ENCODE measurements at places on chromosomes 5 and 9.

- DNase-seq = no peak
Measured at GRCh38 chr9:95192631-95193030, 124.9 kb downstream of the FANCC start.

DNA sequence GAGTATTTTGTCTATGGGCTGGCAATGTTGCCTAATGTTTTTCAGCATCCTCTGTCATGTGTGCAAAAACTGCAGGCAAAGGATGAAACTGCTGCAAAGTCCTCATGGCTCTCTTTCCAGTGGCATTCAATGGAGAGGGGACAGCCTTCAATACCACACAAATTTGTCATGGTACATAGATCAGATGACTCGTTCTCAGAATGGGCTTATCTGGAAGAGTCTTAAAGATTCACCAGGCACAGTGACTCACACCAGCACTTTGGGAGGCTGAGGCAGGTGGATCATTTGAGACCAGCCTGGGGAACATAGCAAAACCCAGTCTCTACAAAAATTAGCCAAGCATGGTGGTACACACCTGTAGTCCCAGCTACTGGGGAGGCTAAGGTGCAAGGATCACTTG is 5.3 kb downstream of the CDKN2AIPNL start:
- no peak for DNase-seq

DNA sequence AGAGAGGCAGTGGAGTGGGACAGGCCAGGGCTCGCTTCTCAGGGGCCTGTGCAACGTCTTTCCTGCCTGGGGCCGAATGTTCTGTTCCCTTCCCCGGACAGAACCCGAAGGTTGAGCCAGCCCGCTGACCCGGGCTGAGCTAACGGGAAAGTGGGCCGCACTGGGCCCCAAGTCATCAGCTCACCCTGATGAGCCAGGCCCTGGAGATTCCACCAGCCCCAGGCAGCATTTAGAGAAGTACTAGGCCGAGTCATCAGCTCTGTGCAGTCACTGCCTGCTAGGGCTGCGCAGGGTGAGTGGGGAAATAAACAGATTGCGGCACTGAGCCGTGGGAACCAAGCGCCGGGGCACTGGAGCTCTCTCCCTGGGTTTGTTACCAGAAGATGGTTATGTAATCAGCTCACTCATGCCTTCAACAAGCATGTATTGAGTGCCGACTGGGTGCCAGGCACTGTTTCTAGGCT is 29.1 kb upstream of the DUSP1 start:
- DNase-seq = peak; percentile 72

GRCh38 chr9:125568621-125569020 is 138.4 kb downstream of the MAPKAP1 start:
- DNase-seq = peak; percentile 31

DNA sequence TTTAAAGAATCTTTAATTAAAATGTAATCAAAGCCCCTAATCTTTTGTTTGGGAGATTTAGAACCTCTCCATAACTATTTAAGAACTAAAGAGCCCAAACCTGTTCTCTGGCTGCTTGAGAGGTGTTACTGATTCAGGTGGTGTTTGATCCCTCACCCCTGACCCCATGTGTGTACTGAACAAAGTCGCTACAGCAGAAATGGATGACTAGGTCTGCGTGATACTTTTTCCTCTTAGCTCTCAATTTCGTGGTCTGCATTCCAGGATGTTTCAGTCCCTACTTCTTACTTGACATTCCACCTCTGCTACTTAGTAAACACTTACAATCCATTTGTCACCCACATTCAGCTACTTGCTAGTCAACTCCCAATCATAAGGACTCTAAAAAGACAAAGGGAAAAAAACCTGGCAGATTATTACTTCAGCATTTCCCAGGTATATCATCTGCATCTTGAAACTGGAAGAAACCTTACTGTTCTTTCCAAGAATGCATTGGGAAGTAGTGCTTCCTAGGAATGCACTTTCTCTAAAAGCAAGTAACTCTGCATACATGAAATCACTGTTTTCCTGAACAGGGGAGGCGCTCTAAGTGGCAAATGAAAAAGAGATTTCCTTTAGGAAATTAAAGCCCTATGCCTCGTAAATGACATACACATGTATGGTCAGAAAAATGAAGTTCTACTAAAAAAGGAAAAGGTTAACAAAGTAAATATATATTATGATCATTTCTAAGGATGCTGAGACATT is 1091.6 kb downstream of the PTPRD start:
- DNase-seq = no peak

DNA sequence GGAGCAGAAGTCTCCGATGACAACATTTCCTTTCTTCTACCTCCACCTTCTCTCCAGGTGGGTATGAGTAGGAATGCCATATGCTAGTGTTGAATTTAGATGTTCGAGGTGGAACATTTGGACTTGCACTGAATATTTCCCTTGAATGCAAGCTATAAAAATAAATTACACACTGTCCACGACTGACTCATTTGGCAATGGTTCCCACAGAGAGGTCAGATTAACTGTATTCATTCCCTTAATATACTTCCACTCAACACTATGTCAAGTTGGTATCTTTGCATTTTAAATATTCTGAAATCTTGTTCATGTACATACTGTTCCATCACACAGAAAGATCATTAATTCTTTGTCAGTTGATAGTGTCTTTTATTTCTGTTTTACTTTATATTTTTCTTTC is 222.6 kb upstream of the PIK3R1 start:
- DNase-seq = no peak

DNA sequence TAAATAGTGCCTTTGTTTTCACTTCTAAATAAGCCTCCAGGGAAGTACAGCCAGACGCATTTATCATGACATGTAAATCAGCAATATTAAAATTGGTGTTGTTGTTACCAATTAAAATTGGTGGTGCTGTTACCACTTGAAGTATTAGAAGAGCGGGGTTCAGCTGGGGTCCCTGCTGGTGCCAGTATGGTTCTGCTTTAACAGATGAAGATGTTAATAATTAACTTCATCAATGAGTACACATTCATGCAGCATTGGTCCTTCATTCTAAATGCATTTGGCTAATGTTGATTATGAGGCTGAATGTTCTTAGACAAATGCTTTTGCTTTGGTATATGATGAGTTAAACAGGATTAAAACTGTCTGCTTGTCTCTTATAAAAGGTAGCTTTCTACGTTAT is 67.6 kb upstream of the TMC1 start:
- no peak for DNase-seq

- DNase-seq = no peak
Measured at GRCh38 chr9:73446306-73446705, 294.6 kb downstream of the ANXA1 start.

GRCh38 chr9:76107482-76107881 is 217.0 kb downstream of the PCSK5 start:
- peak; percentile 56 for DNase-seq

DNA sequence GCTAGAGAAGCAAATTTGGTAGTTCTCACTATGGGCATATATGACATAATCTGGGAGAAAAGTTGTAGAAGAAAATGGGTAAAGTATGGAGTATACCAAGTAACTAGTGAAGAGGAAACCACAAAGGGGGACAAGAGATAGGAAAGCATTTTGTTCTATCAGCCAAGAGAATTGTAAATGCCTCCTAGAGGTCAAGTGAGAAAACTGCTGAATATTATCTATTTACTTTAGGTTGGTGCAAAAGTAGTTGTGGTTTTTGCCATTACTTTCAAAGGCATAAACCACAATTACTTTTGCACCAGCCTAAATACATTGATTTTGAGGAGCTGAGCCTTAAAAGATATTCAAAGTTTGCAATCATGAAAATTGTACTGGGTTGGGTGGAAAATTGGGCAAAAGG is 126.7 kb upstream of the GRHPR start:
- DNase-seq = no peak

- DNase-seq = peak; percentile 68
Measured at GRCh38 chr5:56669534-56670483, 145.5 kb upstream of the MAP3K1 start.

DNA sequence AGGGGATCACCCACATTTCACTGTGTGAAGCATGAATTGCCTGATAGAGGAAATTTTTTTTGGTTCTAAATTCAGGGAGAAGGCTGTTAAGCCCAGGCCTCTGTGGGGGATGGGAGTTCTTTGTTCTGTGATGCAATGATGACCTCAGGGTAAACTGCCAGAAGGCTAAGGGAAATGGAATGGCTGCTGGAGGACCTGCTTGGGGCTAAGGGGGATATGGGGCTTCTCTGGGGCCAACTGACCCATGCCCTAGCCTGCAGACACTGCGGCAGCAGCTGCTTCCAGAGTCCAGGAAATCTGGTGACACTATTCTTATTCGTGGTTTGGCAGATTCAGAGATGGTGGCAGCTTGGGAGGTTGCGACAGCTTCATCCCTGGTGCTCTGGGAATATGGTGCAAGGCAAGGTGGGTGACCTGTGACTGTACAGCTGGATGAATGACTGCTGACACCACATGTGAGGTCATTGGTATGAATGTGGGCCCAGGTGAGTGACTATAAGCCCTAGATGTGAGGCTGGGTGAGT is 30.3 kb downstream of the VCP start:
- DNase-seq = no peak

- no peak for DNase-seq
Measured at GRCh38 chr9:92980085-92980745, 32.9 kb downstream of the FGD3 start.

- DNase-seq = peak; percentile 96
Measured at GRCh38 chr9:113056191-113057106, at the start of gene ZFP37. ZFP37 (minus strand) TSS chr9:113056724; CDS start chr9:113056688, 36 bp downstream.

DNA sequence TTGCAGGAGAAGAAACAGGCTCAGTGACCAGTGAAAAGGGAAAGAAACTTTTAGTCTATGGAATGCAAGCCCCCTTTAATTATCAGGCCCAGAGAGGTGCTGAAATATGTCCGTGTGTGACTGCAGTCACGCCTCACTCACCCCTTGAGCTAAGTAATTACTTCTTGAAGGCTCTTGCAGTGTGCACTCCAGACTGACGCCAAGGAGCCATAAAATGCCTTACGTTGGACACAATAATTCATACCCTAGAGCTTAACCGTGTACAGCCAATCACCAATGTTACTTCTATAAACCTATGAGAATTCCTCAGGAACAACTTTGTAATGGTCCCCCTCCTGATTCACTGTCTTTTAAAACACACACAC is 242.2 kb downstream of the SYK start:
- DNase-seq = no peak

DNA sequence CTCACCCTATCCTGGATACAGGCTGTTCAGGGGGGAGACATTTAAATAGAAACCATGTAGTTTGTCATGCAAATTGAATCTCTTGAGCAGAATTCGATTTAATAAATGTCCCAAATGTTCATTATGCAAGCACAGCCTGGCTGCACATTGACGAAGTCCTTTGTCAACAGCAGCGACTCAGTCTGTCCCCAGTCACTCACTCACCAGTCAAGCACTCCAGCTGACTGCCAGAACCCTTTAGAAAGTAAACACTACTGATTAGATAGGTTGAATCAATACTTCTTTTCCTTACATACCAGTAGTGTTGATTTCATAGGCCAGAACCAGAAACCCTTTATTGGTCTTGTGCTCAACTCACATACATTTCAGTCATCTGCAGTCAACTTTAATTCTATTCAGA is 27.5 kb downstream of the CDH6 start:
- no peak for DNase-seq

DNA sequence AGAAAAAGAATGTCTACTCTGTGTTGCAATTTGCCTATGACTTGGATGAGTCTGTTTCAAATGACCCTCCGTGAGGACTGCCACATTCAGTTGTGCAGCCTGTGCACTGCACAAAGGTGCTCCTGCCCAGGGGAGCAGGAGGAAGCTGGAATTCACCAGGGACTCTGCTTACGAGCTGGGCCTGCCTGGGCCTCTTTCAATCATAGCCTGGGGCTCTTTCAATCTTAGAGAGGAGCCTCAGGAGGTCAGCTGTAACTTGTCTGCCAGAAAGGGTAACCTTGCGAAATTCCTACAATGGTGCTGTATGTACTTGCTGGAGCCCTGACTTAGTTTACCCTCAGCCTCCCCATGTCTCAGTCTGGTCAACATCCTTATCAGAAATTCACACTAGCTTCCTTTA is 8.4 kb upstream of the SFXN1 start:
- DNase-seq = no peak

DNA sequence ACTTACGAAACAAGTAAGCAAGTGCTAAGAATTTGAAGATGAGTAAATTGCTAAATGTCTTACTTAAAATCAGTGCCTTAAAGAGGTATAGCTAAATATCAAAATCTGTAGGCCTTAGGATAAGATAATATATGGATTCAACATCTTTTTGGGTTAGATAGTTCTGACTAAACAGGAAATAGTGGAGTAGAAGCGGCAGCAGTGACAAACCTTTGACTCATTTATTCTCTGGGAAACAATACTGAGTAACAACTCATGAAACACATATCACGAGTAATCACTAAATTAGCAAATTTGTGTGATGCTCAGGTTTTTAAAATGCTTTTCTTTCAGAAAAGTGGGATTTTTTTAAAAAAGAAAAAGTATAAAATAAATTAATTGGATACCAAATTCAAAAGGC is 762.1 kb upstream of the TYRP1 start:
- DNase-seq = no peak

GRCh38 chr5:135691044-135691443 is 112.3 kb upstream of the CXCL14 start:
- DNase-seq = no peak

- no peak for DNase-seq
Measured at GRCh38 chr9:110214090-110214489, 6.1 kb upstream of the C9orf152 start.

- DNase-seq = no peak
Measured at GRCh38 chr9:116895961-116896360, 208.9 kb downstream of the TRIM32 start.

DNA sequence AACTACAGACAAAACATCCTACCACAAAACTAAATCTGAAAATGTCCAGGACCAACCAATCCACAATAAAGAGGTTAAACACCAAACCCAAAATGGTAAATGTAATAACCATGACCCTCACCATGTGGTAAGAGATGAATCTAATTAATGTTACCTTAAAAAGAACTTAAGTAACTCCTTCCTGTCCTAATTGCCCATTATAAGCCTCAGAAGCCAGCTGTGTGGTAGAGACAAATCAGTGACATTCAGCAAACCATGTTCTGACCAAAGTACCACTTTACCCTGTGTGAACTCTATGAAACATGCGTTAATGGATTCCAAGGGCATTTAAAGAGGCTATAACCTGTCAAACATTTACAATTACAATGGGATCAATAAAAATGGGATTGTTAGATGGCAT is 25.0 kb downstream of the LPAR1 start:
- no peak for DNase-seq

DNA sequence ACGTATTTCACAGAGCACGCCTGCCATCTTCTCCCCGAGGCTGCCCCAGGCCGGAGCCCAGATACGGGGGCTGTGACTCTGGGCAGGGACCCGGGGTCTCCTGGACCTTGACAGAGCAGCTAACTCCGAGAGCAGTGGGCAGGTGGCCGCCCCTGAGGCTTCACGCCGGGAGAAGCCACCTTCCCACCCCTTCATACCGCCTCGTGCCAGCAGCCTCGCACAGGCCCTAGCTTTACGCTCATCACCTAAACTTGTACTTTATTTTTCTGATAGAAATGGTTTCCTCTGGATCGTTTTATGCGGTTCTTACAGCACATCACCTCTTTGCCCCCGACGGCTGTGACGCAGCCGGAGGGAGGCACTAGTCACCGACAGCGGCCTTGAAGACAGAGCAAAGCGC is 9.6 kb downstream of the QRFP start:
- no peak for DNase-seq

Data from femur (tissue), 1 donor.